Activated naive CD8-positive, alpha-beta T cell treated with anti-CD3 and anti-CD28 coated beads, Interleukin-2, amount 10 ng/mL, durations not matched to agents 7 days and 5 days (primary cell): ENCODE measurements at places on chromosomes 7 and 10. TPM values are rescaled to one million over a fixed set of nuclear protein-coding genes. Genes with fewer than 3 reads are reported as not detected.

Gene ADCY1
- total RNA-seq, result 0.14 TPM

Gene UCMA
- not detected for total RNA-seq

Gene ANKRD7
- 1.2 TPM for total RNA-seq

- DNase-seq, result no peak
Observed at GRCh38 chr7:96959135-96959534, 46.2 kb upstream of the DLX6 start.

- DNase-seq, result no peak
Observed at GRCh38 chr7:81871606-81872265, 101.9 kb upstream of the HGF start.

Gene NRCAM
- 0.99 TPM for total RNA-seq

DNA sequence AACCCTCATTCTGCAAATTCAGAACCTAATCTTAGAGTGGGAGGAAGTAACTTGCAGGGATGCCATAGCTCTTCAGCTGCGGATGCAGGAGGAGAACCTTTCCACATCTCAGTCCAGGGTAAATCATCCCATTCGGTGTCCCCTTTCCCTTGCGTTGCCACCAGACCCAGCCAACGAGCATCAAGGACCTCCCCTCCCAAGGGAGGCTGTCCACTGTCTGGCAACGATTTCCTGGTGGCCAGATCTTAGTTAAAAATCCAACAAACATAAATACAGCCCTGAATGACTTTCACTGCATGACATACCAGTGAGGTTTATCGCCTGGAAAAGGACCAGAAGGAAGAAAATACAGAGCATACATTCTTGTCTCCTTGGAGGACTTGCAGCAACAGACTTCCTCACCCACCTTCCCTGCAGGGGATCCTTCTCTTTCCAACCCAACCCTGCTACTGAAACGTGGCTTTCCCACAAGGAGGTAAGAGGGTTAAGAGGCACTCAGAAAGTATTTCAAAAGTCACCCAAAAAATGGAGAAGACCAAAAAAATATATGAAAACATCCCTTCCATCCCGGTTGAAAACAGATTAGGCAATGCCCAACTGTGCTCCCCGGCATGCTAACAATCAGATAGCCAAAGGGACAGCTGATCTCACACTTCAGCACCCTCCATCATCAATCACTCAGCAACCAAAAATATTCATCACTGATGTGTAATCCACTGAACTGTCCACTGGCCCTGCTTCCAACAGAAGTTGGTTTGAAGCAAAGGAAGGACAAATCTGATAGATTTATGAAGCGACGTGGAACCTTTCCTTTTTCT, 206.6 kb downstream of the TNS3 start:
- DNase-seq, result no peak

Gene TAS2R40
- not detected for total RNA-seq

Gene PON1
- not detected for total RNA-seq

Gene KCND2
- total RNA-seq, result not detected
